ENCODE measurements at places on chromosomes 1 and 21.

DNA sequence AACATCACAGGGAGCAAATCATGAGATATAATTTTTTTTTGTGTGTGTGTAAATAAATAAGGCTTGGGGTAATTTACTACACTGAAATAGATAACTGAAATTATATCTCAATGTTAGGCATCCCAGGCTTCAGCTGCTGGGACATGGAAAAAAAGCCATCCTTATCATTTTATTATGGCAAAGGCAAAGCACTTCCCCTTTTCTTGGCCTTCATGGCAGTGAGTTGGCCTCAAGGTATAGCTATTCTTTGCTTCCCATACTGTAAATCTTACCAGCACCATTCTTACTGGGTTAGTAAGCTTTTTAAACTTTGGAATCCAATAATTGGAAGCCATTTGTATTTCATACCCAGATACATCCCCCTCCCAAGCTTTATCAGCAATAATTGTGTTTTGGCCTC lies 29.0 kb downstream of the RBM11 start:
- no peak for DNase-seq

DNA sequence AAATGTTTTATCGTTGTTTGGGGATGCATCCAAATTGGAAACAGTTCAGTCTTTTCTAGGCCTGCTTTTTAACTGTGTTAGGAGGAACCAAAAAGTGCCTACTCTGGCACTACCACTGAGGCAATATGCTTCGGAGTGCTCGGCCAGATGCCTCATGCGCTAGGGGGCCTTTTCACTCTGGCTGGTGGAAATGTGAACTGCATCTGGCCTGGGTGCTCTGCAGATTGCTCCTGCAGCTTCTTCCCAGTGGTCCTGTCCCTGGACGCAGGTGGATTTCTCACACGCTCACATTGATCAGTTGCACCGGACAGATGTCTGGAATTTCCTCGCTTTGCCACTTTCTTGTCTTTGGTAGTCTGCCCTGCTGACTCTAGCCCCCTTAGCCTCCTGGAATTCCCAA lies 330.2 kb upstream of the FMN2 start:
- no peak for DNase-seq

DNA sequence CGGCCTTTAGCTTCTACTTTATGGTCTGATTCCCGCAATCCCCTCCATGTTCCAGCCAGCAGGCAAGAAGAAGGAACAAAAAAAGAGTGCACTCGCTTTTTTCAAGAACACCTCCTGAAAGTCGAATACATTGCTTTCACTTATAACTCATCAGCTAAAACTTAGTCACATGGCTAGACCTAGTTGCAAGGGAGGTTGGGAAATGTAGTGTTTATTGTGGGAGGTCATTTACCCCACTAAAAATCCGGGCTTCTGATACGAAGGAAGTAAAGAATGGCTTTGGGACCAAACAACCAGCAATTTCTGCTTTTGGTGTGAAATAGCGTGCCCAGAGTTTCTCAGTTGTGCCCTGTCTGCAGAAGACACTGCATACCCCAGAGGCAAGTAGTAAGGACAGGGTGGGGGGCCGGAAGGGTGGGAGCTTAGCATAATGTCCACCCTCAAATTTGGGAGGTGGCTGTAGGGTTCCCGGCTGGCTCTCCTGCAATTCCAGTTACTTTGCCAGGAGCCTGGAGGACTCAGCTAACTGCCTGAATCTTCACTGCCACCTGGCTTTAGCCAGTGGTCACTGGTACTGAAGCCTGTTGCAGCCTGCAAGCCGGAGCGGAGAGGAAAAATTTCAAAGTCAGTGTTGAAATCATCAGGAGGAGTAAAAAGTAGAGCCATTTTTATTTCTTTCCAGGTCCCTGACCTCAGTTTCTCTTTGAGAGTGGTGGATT lies 57.7 kb upstream of the F3 start:
- no peak for DNase-seq

GRCh38 chr1:116674011-116674531 lies 6.5 kb upstream of the IGSF3 start:
- no peak for DNase-seq

- no peak for DNase-seq
These were observed 35.0 kb upstream of the SLC35A3 start for GRCh38 chr1:99934801-99935200.

- DNase-seq, result no peak
These were observed 70.7 kb upstream of the CAMK1G start for GRCh38 chr1:209512821-209513220.

DNA sequence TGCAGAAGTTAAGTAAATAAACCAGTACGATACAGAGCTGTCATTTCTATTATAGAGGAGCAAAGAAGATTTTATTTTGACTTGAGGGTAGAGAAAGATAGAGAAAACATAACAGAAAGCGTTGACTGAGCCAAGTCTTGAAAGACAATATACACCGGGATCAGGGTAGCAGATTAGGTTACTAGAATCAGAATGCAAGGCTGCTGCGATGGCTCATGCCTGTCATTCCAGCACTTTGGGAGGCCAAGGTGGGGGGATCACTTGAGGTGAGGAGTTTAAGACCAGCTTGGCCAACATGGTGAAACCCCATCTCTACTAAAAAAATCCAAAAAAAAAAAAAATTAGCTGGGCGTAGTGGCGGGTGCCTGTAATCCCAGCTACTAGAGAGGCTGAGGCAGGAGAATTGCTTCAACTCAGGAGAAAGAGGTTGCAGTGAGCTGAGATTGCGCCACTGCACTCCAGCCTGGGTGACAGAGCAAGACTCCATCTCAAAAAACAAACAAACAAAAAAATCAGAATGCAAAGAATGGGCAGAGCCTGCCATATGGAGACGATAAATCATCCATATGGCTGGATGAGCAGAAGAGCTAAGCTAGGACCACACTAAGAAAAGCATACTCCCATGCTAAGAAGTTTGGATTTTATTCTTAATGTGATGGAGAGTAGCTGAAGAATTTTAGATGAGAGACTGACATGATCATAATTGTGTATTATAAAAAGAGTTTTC lies 9.9 kb upstream of the ABCD3 start:
- no peak for DNase-seq
